ENCODE measurements at places on chromosomes 11 and 22.
A peak's percentile ranks its signal among the peaks of the same experiment; 100 is the strongest.

DNA sequence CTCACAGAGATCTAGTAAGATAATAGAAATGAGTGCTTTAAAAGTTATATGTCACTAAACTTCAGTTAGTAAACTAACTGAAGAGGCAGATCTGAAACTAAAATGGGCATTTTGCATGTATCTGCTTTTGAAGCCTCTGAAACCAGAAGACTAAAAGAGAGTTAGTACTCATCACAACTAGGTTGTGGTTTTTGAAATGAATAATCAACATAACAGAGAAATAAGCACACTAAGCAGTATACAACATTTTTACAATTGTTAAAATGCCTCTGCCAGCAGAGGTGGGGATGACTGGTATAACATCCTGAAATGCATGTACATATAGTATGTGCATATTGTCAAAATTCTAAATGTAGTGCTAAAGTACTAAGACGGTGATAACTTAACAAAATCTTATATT lies 564.5 kb downstream of the DLG2 start:
- no peak overlapping the region for H3K27ac ChIP-seq
- H3K4me1 ChIP-seq = no peaks in the 10 kb centered on the region
- no peaks in the 10 kb centered on the region for H3K36me3 ChIP-seq
- no peak for DNase-seq

- no peaks in the 10 kb centered on the region for H3K27me3 ChIP-seq
- H3K4me1 ChIP-seq = peaks cover 18% of the 10 kb centered on the region
- DNase-seq = no peak
- no peak overlapping the region for H3K4me3 ChIP-seq
Measured at GRCh38 chr22:37303821-37304274, 21.5 kb downstream of the CYTH4 start.

GRCh38 chr11:20668844-20669819 lies at the start of gene NELL1:
TSS of gene NELL1 (plus strand) at chr11:20669586.
- no peaks in the 10 kb centered on the region for H3K36me3 ChIP-seq
- H3K27me3 ChIP-seq = no peaks in the 10 kb centered on the region
- peak within 1 kb of the TSS; percentile 47 for H3K4me3 ChIP-seq
- no peak within 1 kb of the TSS for H3K27ac ChIP-seq
- no peak for DNase-seq
- H3K4me1 ChIP-seq = no peaks in the 10 kb centered on the region

DNA sequence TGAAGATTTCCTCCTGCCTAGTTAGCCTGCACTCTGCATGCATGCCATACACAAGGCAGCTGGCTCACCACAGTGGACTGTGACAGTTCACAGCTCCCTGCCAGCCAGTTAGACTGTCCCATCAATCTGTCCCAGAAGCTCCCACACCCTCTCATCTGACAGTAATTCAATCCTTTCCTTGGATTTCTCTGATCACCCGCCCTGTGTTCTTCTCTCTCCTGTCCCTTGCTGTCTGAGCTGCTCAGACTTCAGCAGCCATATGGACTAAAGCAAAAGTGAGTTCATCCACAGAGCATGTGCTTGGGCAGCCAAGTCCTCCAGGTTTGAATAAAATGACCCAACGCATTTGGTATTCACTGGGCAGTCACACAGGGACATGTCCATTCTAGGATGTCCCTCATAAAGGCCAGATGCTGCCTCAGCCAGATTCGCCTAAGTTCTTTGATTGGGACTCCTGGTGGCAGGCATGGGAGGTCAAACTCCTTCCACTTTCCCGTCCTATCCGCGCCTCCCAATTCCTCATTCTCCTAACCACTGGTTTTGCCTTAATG lies 54.5 kb upstream of the ZBTB44 start:
- DNase-seq = no peak
- H3K36me3 ChIP-seq = no peaks in the 10 kb centered on the region
- no peaks in the 10 kb centered on the region for H3K27me3 ChIP-seq
- no peak overlapping the region for H3K27ac ChIP-seq

DNA sequence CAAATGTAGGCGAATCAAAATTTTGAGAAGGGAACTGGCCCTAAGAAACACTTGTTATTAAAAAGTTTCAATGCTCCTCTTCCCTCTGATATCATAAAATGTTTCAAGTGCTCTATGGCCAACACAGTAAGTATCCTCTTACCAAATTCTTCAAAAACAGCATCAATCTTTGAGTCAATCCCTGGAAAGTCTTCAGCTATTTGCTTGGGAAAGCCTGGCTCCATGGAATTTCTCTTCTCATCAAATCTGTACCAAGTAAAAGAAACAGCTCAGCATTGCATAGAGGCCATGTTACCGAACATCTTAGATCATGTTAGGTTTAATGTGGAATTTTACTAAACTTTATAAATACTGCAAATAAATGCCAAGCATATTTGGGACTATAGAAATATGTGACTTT lies 6.3 kb downstream of the MMP3 start:
- H3K27ac ChIP-seq = no peak overlapping the region
- no peaks in the 10 kb centered on the region for H3K27me3 ChIP-seq
- DNase-seq = no peak
- no peaks in the 10 kb centered on the region for H3K36me3 ChIP-seq

DNA sequence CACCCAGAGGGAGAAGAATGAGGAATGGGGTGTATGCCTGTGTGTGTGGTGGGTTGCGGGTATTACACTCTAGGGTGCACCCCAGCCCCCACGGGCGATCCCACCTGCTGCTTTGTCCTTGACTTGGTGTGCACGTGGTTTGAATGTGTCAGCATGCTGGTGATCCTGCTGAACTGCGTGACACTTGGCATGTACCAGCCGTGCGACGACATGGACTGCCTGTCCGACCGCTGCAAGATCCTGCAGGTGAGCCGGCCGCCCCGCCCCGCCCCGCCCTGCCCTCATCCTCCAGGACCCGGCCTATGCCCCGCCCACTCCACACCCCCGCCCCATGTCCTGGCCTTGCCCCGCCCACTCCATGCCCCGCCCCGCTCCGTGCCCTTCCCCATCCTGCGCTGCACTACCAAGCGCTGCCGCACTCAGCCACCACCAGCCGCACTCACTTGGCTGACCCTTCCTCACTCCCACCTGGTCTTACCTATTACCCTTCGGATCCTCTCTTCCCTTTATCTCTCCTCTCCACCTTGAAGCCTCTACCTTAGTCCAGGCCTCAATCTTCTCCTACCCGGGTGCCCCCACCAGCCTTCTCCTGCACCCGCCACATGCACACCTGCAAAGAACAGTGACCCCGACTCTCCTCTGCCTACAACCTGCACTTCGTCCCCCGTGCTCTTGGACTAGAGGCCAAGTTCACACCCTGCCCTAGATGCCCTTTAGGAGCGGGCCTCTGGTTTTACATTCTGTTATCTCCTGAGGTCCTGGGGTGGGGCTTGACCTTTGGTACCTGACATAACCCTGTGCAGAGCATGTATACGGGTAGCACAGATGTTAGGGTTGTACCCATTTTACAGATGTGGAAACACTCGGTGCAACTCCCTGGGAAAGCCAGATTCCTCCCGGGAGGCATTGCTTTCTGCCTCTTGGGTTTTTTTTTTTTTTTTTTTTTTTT lies 27.7 kb downstream of the CACNA1I start:
- no peaks in the 10 kb centered on the region for H3K36me3 ChIP-seq
- no peak overlapping the region for H3K27ac ChIP-seq
- no peak overlapping the region for H3K4me3 ChIP-seq

GRCh38 chr11:111540114-111540936 lies at the start of gene LAYN:
TSS of gene LAYN (plus strand) at chr11:111540720. CDS start at chr11:111540844, 124 bp downstream.
- H3K27ac ChIP-seq = peak within 1 kb of the TSS; percentile 89
- no peaks in the 10 kb centered on the region for H3K27me3 ChIP-seq
- peak; percentile 55 for DNase-seq
- no peaks in the 10 kb centered on the region for H3K36me3 ChIP-seq

DNA sequence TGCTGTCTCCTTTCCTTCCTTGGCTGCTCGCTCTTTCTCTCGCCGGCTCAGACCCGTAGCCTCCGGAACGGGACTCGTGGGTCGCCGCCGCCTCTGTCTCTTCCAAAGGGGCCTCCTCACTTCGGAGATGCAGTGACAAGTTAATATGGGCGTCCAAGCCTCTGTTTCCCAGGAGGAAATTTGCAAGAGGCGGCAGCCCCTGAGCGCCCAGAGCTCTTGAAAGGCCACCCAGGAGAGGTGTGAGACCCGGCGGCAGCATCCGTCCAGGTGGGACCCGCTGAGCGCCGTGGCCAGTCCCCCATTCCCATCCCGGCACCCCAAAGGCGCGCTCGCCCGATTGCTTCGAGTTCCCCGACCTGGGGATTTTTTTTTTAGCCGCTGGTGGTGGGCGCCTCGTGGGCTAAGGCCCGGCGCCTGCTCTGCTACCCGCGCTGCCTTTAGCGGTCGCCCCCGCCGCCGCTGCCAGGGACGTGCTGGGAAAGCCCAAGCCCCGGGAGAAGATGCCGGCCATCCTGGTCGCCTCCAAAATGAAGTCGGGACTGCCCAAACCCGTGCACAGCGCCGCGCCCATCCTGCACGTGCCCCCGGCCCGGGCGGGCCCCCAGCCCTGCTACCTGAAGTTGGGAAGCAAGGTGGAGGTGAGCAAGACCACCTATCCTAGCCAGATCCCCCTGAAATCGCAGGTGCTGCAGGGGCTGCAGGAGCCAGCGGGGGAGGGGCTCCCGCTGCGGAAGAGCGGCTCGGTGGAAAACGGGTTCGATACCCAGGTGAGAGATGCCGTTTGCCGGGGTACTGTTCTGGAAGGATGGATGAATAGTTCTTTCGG lies 772 bp downstream of the NAV2 start:
- no peak for DNase-seq
- H3K27ac ChIP-seq = peak overlapping the region; percentile 87
- H3K4me3 ChIP-seq = peak overlapping the region; percentile 57
- H3K27me3 ChIP-seq = no peaks in the 10 kb centered on the region
- H3K4me1 ChIP-seq = peaks cover 21% of the 10 kb centered on the region

DNA sequence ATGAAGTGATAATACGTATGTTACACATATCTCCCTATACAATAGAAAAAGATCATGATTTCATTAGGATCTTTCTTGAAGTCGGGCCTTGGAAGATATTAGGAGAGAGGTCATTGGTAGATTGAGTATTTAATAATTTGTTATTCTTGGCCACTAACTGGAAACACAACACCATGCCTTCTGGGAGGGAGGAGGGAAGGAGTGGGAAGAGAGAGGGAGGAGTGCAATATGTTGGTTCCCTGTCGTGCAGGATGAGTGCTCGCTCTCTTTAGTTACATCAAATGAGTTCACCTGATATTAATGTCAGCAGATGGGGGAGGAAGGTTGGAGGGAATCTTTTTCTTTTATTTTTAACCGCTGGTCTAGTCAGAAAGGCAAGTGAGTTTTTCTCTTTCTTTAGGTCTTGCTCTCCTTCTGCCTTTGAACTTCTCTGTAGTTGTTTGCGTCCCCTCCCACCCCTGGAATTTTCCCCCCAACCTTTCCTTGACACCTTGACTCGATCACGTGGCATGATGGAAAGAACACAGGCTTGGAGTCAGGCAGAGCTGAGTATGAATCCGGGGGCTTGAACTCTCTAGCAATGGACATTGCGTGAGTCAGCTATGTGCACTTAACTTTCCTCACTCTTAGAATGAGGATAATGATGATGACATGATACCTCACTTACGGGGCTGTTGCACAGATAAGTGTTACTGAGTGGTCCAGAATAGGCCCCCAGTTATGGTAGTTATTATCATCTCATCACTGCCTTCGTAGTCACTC lies 6.2 kb downstream of the ADAMTS15 start:
- H3K4me3 ChIP-seq = no peak overlapping the region
- no peaks in the 10 kb centered on the region for H3K27me3 ChIP-seq
- H3K4me1 ChIP-seq = peaks cover under 1% of the 10 kb centered on the region
- no peaks in the 10 kb centered on the region for H3K36me3 ChIP-seq
- DNase-seq = no peak

- H3K36me3 ChIP-seq = no peaks in the 10 kb centered on the region
- no peaks in the 10 kb centered on the region for H3K27me3 ChIP-seq
- DNase-seq = peak; percentile 10
- no peak overlapping the region for H3K4me3 ChIP-seq
- peaks cover 39% of the 10 kb centered on the region for H3K4me1 ChIP-seq
Measured at GRCh38 chr11:117825538-117826189, 1.1 kb upstream of the FXYD2 start.

- H3K27ac ChIP-seq = no peak overlapping the region
- peaks cover 5% of the 10 kb centered on the region for H3K4me1 ChIP-seq
- no peak overlapping the region for H3K4me3 ChIP-seq
- no peaks in the 10 kb centered on the region for H3K27me3 ChIP-seq
Measured at GRCh38 chr22:41949297-41949965, 2.5 kb upstream of the CENPM start.

DNA sequence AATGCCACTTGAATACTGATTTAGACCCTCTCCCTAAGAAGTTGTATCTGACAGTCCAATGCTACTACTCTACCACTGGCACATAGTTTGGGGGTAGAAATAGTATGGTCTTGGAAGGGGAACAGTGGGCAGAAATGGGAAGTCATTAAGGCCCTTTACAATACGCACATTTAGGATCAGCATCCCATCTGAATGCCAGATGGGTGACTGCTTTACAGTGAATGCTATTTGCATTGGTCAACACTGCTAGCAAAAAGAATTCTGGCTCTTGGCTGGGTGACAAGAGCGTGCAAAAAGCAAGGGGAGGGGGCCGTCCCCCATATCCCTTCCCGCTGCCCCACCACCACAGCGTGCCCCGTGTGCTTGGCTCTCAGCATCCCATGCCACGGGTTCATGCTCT lies 104.7 kb upstream of the BID start:
- no peak overlapping the region for H3K27ac ChIP-seq
- H3K36me3 ChIP-seq = no peaks in the 10 kb centered on the region
- no peak overlapping the region for H3K4me3 ChIP-seq

DNA sequence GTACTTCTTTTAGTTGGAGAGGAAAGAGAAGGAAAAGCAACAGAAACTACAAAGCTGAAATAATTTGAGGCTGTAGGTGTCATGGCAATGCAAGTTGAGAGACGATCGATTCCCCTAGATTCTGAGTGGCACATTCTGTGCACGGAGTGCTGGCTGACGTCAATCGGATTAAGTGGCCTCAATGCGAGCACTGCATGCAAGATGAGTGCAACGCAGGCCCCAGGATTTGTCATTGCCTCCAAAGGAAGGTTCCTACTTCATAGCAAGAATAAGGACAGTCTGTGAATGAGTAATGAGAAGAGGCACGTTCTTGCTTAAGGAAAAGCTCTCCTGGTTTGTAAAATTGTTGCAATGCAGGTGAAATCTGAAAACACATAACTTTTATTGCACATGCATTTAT lies 892.4 kb downstream of the KCNA4 start:
- no peaks in the 10 kb centered on the region for H3K4me1 ChIP-seq
- no peaks in the 10 kb centered on the region for H3K36me3 ChIP-seq
- H3K27me3 ChIP-seq = no peaks in the 10 kb centered on the region
- H3K27ac ChIP-seq = no peak overlapping the region
- DNase-seq = no peak

DNA sequence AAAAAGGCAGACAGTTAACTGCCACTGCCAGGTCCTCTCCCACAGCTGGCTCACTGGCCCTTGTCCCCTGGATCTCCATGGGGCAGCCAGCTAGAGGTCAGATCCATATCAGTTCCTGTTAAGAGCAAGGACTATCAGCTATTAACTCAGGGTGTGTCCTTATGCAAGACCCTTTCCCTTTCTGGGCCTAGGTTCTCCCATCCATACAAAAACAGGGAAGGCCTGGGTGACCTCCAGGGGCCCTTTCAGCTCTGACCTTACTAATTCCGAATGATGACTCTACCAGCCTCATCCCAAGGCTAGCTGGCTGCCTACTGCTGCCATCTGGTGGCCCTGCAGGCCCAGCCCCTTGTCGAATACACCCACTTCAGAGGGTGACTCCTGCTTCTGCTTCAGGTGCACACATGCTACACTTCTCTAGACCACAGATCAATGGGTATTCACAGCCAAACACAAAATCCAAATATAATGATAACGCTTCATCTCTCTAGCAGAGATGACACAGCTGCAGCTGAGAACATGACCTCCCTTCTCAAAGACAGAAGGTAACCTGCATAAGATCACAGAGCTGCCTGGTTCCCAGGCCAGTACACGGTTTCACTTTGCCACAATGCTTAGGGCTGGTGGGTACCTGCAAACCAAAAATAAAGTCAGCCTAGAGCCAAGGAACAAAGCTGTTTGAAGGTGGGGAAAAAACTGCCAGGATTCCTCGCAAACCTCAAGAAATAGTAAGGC lies 34.1 kb downstream of the SERGEF start:
- no peaks in the 10 kb centered on the region for H3K27me3 ChIP-seq
- H3K4me3 ChIP-seq = no peak overlapping the region
- no peaks in the 10 kb centered on the region for H3K36me3 ChIP-seq

All from testis (tissue), 5 donors.